ENCODE measurements at places on chromosomes 1 and 21.

- DNase-seq, result no peak
Observed at GRCh38 chr1:15258833-15259621, 12.0 kb downstream of the FHAD1 start.

GRCh38 chr1:207363871-207364270 lies 42.4 kb downstream of the CD55 start:
- no peak for DNase-seq

DNA sequence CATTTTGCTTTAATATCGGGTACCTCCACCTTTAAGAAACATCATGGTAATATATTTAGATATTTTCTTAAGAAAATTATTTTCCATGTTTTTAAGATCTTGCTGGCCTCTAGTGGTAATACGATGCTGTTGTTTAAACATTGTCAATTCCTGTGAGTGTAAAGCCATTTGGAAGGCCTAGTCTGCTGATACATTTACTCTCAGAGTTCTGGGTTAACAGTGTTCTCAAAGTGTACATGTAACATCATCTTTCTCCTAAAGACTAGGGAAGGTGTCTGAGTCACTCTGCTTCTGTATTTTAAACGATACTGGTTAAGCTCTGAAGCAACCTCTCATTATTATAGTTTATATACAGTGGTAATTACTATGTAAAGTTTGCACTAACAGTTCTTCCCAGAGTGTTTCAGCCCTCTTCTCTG lies 189.1 kb downstream of the RASAL2 start:
- peak; percentile 52 for DNase-seq

- no peak for DNase-seq
Observed at GRCh38 chr1:229884765-229885164, 182.3 kb upstream of the GALNT2 start.

- no peak for DNase-seq
Observed at GRCh38 chr1:27724961-27725373, 794 bp upstream of the FAM76A start.

GRCh38 chr1:24108334-24109165 lies 3.4 kb downstream of the MYOM3 start:
- DNase-seq, result peak; percentile 82

- peak; percentile 73 for DNase-seq
Observed at GRCh38 chr1:180231506-180231921, 1.4 kb downstream of the LHX4 start.

DNA sequence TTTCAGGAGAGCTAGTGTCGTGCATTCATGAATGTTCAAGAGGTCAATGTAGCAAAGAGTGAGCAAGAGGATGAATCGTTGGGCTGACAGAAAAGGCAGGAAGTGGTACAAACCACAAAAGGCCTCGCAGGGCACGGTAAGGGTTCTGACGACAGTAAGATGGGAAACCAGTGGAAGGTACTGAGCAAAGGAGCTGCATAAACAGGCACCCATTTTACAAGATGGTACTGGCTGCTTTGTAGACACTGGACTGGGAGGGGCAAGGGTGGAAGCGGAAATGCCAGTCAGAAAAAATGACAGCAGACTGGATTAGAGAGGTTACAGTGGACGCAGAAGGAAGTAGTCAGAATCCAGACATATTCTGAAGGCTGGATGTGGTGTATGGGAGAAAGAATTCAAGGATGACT lies 123.5 kb downstream of the PTPN14 start:
- peak; percentile 99 for DNase-seq

- DNase-seq, result no peak
Observed at GRCh38 chr1:90726425-90726985, 9.4 kb upstream of the BARHL2 start.

DNA sequence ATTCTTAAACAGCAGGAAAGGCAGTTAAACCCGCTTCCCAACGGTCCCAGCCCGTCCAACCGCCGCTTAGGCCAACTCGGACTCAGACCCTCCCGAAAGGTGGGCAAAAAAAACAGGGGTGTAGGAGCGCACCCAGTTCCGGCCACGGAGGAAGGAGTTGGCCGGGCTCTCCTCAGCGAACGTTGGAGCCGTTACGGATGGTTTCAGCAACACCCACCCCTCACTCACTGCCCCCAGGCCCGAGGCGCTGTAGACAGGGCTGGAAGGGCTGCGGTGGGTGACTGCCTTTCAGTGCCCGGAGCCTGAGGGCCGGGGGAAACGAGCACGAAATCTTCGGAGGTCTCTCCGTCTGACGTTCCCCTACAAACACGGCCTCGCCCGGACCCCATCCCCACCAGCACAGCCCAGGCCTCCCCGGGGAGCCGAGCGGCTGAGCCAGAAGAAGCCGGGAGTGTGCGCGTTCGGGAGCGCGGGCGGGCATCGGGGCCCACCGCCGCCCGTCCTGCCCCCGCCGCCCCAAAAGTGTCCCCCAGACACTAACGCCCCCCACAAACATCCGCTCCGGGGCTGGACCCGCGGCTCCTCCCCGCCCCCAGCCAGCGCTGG lies 1.3 kb downstream of the KDM5B start:
- DNase-seq, result peak; percentile 29

- no peak for DNase-seq
Observed at GRCh38 chr1:165573787-165574186, 30.0 kb downstream of the LRRC52 start.

DNA sequence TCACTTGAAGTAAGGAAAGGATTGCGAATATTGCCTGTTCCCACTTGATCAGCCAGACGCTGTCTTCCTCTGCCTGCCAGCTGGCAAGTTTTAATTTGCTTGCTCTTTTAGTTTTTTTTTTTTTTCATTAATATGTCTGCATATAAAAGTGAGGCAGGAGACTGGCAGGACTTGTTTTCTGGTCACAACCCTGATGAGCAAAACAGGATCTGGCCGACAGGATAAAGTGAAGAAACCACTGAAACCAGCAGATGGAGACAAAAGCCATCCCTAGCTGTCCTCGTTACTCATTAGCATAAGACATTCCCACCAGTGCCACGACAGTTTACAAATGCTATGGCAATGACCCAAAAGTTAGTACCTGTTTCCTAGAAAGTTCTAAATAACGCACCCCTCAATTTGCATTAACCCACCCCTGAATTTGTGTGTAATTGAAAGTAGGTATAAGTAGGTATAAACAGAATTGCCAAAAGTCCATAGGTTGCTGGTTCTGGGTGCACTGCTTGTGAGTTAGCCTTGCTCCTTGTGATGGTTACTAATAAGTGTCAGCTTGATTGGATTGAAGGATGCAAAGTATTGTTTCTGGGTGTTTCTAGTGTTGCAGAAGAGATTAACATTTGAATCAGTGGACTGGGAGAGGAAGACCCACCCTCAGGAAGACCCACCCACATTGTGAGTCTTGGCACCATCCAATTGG lies 60.8 kb downstream of the ZNF684 start:
- DNase-seq, result peak; percentile 29

DNA sequence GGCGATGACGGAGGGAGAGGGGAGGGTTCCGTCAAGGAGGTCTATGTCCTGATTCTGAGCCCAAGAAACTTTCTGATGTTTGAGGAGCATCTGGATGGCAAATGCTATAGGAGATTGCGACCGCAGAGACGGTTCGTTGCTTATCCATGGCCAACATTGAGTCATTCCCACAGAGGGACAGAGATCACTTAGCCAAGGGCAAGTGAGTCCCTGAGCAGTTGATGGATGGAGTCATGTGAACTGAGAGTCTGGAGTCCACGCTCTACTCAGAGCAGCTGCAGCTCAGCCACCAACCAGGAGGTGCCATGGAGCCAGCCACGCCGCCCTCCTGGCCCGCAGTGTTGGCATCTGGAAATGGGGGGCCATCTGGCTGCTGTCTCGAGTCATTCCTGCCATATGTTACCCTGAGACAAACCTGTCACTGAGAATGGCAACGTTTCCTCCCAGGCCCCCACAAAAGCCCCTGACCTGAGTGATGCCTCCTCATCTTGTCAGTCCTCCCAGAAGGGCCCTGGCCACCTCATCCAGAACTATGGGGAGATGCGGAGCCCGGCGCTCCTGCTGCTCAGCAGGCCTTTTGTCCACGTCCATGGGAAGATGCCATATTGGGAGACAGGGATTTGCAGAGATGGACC lies 58.6 kb downstream of the ATP5PO start:
- no peak for DNase-seq

GRCh38 chr1:202688401-202688800 lies 21.9 kb downstream of the SYT2 start:
- DNase-seq, result no peak

DNA sequence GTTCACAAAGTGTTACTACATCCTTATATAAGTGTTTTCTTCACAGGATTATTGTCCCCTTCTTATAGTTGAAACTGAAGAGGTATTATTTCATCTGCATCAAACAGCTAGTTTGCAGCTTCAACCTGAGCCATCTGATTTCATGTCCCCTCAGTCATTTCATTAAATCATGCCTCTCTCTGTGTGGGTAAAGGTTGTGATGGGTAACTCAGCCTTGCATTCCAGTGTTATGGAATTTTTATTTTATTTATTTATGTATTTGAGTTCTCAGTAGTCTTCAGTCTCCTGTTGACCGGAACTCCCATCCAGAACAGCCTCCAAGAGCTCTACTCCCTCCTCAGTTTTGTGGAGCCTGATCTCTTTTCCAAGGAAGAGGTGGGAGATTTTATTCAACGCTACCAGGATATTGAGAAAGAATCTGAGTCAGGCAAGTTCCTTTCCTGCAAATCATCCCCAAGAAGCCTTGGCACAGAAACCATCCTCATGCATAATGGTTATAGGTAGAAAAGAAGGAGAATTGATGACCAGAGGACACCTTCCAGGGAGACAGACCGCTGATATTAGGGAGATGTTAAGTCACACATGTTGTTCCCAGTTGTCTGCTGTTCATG lies 21.8 kb downstream of the CHD1L start:
- peak; percentile 64 for DNase-seq

- DNase-seq, result no peak
Observed at GRCh38 chr21:45767071-45768006, 123.8 kb downstream of the PCBP3 start.

GRCh38 chr1:160011781-160012180 lies 20.0 kb downstream of the PIGM start:
- no peak for DNase-seq

- no peak for DNase-seq
Observed at GRCh38 chr1:164587617-164588501, 28.9 kb downstream of the PBX1 start.

DNA sequence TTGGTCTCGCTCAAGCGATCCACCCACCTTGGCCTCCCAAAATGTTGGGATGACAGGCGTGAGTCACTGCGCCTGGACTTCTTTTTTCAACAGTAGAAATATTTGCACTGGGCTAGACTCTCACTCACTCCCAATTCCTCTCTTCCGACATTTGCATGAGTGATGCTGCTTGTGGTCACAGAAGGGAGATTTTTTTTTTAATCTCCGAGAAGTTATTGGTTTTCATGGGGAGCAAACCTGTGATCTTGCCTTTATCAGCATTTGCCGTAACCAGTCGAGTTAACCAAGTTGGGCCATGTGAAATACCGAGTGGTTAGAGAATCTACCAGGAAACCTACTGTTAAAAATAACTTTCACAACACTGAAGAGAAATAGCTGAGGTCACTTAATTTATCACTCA lies 21.1 kb downstream of the ERG start:
- DNase-seq, result no peak

DNA sequence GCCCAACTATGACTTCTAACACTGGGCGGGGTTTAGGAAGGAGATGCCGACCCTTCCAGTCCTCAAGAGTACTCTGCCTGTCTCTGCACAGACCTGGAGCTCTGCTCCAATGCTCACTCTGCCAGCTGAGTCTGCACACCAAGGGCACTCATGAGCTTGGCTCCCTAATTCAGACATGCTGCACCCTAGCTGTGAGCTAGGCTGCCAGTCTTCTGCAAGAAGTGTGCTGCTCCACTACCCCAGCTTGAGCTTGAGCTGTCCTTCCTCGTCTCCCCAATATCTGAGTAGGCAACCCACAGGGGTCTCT lies 13.2 kb downstream of the TP53BP2 start:
- no peak for DNase-seq

DNA sequence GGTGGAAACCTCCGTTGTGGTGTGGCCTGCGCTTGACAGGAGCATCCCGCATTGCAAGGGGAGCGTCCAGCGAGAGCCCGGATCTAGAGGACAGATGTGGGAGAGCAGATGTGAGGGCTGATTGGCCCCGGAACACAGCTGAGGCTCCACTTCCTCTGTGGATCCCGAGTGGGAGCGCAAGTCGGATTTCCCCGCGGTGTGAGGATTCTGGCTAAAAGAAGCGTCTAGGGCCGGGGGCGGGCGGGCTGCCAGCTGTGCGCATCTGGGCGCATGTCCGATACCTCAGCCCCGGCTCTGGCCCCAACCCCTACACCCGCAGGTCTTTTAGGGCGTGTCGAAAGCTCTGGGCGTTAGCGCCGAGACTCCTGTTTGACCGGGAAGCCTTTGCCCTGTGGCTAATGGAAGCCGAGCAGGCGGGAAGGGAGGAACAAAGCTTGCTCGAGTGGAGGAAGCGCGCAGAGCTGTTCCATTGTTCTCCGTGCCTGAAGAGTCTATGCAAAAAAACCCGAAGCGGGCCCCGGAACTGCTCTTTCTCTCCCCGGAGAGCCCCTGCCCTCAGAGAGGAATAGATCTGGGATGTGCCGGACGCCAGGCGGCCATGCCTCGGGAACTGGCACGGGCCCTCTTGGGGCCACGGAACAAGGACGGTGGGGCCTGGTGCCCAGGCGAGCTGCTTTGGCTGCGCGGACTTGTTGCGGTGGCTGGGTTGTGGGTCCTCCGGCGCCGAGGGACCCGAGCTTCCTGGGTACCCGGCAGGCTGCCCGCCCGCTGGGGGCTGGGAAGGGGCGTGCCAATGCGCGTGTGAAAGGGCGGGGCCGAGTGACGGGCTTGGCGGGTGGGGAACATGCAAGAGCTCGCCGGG lies 111.1 kb downstream of the NAV1 start:
- peak; percentile 82 for DNase-seq

DNA sequence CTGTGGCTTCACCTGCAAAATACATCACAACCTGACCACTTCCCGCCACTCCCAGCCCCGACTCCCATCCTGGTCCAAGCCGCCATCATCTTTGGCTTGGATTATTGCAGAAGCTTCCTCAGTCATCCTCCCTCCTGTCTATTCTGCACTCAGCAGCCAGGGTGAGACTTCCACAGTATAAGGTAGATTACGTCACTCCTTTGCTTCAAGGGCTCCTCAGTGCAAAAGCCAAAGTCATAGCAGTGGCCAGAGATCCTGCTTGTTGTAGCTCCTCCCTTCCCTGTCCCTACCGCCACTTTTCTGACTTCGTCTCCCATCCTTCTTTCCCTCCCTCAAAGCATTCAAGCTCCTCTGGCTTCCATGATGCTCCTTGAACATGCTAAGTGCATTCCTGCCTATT lies 152.8 kb downstream of the GRIK3 start:
- no peak for DNase-seq

- no peak for DNase-seq
Observed at GRCh38 chr1:221241592-221241991, 362.3 kb downstream of the HLX start.

- peak; percentile 92 for DNase-seq
Observed at GRCh38 chr1:37471345-37472231, 2.8 kb upstream of the ZC3H12A start.
